GDM1 (cell line): ENCODE measurements at places on chromosomes 1 and 21.

DNA sequence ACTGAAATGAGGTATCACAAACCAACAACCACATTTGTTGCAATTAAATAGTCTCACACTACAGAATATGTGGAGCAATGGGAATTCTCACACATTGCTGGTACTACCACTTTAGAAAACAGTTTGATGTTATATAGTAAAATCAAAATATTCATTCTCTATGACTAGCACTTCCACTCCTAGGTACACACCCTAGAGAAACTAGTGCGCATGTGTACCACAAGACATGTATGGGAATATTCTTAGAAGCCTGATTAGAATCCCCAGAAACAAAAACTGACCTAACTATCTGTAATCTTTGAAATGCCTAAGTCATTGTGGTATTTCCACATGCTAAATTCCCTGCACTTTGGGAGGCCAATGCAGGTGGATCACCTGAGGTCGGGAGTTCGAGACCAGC, 18.1 kb upstream of the PLPPR4 start:
- DNase-seq: no peak

DNA sequence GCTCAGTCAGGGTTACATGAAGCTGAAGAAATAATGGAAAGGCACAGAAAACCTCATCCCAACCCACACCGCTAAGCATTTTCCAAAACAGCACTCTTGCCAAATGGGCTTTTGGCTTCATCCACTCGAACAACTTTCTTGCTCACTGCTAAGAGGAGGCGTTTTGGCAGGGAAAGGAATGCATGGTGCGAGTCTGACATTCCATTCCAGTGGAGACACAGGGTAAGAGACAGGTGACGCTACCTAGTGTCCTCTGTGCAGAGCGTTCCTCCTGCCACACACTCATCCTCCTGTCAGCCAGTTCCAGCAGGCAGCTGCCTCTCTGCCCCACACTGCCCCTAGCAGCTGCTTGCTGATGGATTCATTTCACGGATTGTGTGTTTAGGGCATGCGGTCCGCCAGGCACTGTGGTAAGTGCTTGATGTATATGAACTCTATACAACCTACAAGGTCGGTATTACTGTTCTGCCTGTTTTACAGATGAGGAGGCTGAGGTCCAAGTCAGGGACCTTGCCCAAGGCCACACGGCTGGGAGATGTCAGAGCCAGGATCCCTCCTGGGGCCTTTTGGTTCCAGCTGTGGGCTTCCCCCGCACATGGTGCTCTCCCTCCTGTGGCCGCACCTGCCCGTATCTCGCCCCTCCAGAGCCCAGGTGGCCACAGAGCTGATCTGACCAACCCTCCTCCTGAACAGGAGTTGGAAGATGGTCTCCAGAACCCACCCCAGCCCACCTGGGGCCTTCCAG, 25.7 kb upstream of the BACE2 start:
- no peak for DNase-seq

DNA sequence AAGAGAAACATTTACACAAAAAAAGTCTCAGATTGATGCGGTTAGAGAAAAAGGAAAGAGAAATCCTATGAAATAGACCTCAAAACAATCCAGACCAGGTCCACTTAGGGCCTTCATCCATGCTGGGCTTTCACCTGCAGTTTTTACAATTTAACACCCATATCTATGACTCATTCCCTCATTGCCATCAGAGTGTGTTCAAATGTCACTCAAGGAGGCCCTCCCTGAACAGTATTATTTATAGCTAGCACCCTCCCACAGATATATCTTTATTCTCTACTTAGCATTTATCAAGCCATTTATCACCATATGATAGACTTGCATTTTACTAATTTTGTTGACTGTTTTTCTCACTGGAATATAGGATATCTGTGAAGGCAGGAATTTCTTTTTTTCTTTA, 824 bp upstream of the KRTAP21-3 start:
- DNase-seq: no peak

DNA sequence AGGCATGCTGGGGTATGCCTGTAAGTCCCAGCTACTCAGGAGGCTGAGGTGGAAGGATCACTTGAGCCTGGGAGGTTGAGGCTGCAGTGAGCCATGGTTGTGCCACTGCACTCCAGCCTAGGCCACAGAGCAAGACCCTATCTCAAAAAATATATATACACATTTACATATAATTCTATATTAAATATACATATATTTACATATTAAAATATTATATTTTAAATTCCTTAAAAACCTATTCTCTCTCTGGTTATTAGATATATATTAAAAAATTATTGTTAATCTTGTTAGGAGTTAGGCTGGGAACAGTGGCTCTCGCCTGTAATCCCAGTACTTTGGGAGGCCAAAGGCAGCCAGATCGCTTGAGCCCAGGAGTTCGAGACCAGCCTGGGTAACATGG, 22.7 kb downstream of the GLMN start:
- DNase-seq: no peak

- DNase-seq: no peak
These were observed 5.3 kb upstream of the WNT9A start for GRCh38 chr1:227953022-227953412.

DNA sequence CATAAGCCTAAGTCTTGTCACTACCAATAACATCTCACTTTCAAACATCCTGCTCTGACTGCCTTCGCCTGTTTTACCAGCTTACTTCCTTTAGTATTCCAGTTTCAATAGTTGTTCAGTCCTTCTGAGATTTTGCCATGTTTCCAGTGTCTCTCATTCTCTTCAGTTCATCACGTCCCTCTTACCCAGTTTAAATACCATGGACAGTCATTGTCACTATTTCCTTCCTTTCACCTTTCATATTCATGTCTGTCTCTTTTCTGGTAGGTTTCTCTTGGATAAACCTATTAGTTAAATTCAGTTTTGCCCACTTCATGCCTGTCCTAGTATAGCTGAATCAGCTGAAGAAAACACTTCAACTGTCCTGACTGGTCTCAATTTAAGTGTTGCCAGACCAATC, 5.9 kb downstream of the ATF6 start:
- DNase-seq: no peak

- no peak for DNase-seq
These were observed 101.4 kb downstream of the SYF2 start for GRCh38 chr1:25130895-25131294.
